ENCODE measurements at places on chromosomes 6 and 20. TPM values are rescaled to one million over a fixed set of nuclear protein-coding genes. Genes with fewer than 3 reads are reported as not detected.

The MAS1 gene
- total RNA-seq: not detected

The ROS1 gene
- 0.34 TPM for total RNA-seq

The FAM217A gene
- not detected for total RNA-seq

- H3K4me1 ChIP-seq: no peaks in the 10 kb centered on the region
- no peak overlapping the region for H3K4me3 ChIP-seq
- DNase-seq: no peak
- no peak overlapping the region for H3K27ac ChIP-seq
Measured at GRCh38 chr6:107546691-107547450, 57.0 kb downstream of the SOBP start.

- no peak overlapping the region for H3K4me3 ChIP-seq
- DNase-seq: no peak
- no peaks in the 10 kb centered on the region for H3K36me3 ChIP-seq
- no peaks in the 10 kb centered on the region for H3K4me1 ChIP-seq
Measured at GRCh38 chr6:14337152-14337551, 219.6 kb downstream of the CD83 start.

- H3K4me1 ChIP-seq: peaks cover 9% of the 10 kb centered on the region
- DNase-seq: no peak
- H3K27me3 ChIP-seq: no peaks in the 10 kb centered on the region
Measured at GRCh38 chr20:24698706-24699206, 229.3 kb downstream of the SYNDIG1 start.

DNA sequence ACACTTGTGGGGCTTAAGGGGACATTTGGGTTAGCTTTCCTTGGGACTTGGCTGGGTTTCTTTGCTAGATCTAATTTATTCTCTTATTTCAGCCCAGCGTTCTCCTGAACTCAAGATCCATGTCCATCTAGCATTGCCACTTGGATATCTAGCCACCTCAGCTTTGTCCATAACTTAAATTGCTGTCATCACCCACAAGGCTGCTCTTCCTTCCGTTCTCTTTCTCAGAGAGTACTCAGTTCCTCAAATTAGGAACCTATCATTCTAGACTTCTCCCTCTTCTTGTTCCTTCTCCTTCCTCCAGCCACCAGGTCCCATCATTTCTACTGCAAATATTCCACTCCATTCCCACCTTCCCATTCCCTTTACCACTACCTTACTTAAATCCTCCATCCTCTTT, 4.3 kb downstream of the SMIM26 start:
- no peak overlapping the region for H3K27ac ChIP-seq
- H3K4me1 ChIP-seq: peaks cover 2% of the 10 kb centered on the region
- H3K27me3 ChIP-seq: no peaks in the 10 kb centered on the region
- no peak overlapping the region for H3K4me3 ChIP-seq
- no peaks in the 10 kb centered on the region for H3K36me3 ChIP-seq

GRCh38 chr6:47630587-47630986, 67.8 kb upstream of the ADGRF4 start:
- H3K4me1 ChIP-seq: no peaks in the 10 kb centered on the region
- H3K4me3 ChIP-seq: no peak overlapping the region
- H3K36me3 ChIP-seq: no peaks in the 10 kb centered on the region
- H3K27ac ChIP-seq: no peak overlapping the region

DNA sequence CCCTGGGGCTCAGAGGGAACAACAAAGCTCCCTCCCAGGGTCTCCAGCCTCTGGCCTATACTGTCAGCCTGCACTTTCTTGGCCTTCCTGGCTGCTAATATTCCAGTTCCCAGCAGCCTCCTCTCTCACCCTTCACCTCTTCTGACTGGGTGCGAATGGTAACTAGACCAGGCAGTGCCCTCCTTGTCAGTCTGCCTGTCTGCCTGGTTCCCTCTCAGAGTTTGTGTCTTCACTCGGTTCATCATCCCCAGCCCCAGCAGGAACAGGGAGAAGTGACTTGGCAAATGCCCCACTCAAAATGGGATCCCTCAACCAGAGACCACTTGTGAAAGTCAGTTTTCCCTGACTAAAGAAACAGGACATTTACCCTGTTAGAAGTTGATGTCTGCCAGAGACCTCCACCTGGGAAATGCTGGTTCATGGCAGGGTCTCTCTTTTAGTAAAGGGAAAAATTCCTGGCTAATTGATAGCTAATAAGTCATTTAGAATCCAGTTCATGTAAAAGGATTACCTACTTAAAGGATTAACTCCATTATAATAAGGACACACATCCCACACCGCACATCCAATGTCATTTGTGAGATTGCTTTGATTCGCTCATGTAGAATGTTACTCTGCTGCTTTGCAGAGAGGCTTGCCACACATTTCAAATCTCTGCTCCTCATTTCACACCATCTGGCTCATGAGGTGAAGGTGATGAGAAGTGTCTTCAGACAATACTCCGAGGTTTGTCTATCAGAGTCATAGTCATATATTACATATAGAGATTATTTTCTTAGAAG, 18.6 kb upstream of the MICB start:
- H3K4me3 ChIP-seq: no peak overlapping the region
- no peaks in the 10 kb centered on the region for H3K36me3 ChIP-seq
- H3K27me3 ChIP-seq: no peaks in the 10 kb centered on the region
- DNase-seq: no peak
- no peak overlapping the region for H3K27ac ChIP-seq

Data from prostate gland (tissue), 2 donors.